Kidney (tissue), 22 donors: ENCODE measurements at places on chromosomes 5 and 9. TPM values are rescaled to one million over a fixed set of nuclear protein-coding genes. Genes with fewer than 3 reads are reported as not detected.
A peak's percentile ranks its signal among the peaks of the same experiment; 100 is the strongest.

DNA sequence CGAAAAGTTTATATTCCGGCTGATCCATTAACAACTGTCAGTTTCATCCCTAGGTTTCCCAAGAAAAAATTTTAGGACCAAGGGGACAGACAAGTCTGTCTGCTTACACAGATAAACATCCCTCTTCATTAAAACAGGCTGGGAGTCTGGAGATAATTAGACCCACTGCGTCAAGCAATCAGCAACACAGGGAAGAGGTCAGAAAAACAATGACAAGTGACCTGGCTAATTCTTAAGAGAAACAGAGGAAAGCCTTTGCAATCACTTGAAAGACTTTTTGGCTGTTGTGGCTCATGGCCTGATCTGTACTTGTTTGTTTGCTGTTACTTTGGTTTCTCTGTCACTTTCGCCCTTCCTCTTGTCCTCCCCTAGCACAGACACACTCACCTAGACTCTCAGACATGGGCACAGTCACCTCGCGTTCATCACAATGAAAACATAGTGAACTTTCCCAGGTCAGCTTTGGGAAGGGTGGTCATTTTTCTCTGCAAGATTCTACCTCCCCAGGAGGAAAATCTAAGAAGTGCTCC is 2.9 kb upstream of the CCDC192 start:
- DNase-seq = no peak

- DNase-seq = no peak
These were observed 14.9 kb downstream of the TRIM7 start for GRCh38 chr5:181189962-181190710.

DNA sequence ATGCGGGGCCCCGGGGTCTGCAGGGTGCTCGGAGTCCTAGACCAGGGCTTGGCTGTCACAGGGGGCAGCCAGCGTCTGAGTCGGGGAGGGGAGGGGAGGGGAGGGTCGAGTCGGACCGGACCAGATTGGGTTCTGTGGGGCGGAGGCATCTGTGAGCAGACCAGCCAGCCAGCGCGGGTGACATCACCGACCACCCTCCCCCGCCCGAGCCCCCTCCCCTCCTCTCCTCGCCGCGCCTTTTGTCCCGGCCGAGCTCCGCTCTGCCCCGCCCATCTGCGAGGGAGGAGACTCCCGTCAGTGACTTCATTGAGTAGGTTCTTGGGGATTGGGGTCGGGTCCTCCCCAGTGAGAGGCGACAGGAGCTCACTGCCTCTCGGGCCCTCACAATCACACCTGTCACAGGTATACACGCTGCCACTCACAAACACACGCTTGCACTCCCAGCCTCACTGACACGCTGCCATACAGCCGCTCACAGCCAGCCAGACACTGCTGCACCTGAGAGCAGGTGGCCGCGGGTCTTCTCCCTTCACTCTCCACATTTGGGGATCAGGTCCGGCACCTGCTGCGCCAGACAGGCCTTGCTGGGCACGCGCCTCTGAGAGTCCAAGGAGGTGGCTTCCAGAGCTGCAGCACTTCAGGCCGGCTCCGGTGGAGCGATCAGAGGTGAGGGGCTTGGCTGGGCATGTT is 546 bp downstream of the DNAJB5 start:
- peak; percentile 94 for DNase-seq

DNA sequence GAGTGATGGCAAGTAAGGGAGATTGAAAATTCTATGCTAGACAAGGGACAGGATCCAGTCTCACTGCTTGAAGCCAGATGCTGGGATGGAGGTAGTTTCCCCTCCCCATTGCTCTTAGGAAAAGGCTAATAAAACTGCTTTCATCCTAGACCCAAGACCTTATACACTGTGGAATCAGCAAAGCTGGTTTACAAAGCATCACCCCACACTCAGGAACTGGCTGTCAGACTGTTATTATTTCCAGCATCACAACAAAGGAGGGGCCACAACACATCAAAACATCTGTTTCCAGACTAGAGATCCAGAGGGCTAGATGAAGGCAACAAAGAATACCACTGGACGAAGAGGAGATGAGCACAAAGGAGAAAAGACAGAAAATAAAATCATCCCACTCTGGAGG is 364.6 kb upstream of the PTGER4 start:
- DNase-seq = no peak

- DNase-seq = no peak
These were observed 26.5 kb downstream of the TRMO start for GRCh38 chr9:97895695-97896332.

DNA sequence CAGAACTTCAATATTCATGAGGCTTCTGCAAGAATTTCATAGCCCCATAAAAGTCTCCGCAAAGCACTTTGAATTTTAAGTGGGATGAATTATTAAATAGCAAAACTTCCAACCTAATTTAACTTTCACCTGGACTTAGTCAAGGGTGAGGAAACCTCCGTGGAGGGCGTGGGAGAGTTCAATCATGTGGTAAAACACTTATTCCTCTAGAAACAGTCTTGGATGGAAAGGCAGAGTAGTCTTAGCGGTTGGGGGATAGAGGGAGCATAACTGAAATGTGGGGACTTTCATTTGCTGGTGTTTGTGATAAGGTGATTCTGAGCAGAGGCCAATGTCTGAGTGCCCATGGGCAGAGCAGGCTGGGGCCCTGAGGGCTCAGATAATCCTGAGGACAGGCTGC is 241.9 kb downstream of the IRX1 start:
- DNase-seq = no peak

DNA sequence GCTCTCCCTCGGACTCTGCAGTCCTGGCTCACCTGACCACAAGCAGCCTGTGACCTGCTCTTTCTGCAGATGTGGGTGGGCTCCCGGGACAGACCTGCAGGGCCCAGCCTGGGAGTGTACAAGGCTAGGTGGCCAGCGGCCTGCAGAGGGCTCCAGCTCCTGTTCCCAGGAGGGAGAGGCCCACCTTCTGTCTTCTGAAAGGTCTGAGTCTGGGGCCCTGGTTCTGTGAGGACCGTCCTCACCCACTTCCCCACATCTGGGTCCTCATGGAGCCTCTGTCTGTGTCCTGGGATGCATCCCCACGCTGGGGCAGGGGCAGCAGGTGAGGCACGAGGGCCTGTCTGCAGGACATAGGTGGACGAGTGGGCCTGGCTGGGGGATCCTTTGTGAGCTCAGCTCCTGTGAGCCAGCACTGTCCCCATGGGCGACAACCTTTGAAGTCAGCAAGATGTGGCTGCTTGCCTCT is 43.7 kb downstream of the PHF2 start:
- DNase-seq = no peak

DNA sequence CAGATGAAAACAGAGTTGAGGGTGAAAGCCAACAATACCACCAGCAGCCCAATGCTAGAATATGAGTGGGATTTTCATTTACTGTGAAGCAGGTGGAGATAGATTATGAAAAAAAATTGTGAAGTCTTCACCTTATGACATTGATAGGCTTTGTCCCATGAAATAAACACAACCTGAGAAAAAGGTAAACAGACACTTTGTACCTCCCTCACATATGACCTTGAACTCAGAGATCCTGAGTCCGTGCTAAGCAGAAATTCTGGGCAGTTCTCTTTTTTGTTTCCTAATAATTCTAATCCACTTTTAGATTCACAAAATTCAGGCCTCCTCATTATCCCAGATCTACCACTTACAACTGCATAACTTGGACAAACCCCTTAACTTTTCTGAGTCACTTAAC is 127.3 kb upstream of the RORB start:
- no peak for DNase-seq

GRCh38 chr9:87197349-87198130 is 250.2 kb upstream of the GAS1 start:
- no peak for DNase-seq

DNA sequence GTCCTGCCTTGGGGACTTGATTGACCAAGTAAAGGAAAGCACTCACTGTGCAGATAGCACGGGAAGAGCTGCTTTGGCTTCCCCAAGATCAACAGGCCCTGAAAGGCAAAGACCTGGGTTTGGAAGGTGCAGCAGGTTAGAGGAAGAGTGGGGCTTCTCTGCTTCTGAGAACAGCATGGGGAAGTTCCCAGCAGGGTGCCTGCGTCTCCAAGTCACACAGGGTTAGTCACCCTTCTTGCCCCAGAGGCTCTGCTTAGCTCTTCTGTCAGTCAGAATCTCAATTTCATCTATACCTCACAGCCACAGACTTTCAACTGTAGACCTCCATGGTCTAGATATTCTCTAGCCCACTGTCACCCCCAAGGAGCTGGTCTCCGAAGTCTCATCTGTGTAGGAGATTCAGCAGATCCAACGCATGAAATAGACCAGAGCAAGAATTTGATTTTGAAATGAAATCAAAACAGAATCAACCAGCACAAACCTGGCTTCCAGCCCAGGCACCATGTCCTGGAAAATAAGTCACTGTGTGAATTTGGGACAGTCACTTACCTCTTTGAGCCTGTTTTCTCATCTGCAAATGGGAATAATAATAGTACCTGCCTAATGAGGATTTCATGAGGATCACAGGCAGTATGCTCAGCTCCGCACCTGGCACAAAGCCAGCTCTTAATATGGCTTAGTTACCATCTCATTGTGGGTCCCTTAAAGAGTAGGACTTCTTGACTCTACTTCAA is 64.0 kb downstream of the SFXN1 start:
- DNase-seq = no peak

DNA sequence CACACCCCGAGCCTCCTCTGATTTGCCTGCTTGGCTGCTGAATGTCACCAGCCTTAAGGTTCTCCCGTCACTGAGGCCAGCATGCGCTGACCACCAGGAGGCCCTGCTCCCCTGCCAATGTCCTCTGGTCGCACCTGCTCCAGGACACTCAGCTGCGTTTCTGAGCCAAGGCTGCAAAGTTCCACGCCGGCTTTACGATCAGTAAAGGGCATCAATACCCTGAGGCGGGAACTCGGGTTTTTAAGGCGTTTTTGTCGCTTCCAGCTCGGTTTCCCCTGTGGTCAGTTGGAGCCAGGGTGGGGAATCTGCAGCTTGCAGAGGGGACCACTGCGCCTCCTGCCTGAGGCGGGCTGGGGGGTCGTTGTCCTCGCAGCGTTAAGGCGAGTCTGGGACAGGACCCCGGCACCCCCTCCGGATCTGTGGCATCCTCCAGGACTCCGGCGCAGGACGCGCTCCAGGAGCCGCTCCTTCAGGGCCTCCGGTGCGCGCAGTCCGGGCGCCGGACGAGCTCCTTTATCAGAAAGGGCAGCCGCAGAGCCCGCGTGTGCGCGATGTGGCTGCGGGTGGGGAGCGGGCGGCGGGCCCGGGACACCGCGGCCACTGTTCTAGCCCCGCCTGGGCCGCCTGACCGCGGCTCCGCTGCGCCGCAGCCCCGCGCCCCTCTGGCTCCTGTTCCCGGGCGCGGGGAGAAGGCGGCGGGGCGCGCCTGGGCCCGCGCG is 24.1 kb upstream of the FLT4 start:
- DNase-seq = no peak

DNA sequence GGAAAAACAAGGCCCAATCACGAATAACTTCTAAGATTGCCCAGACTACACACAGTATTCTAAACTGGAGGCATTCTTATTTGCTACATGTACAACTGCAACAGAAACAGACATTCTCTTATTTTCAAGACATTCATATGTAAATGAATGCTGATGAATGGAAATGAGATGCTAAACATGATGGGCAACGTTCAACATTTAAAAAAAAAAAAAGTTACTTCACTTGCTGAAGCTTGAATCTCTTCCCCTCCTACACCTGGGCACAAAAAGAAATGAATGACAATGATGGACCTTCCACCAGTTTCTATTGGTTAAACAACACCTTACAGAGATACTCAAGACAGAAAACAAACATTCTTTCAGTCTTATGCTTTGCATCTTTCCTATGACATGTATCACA is 160.5 kb downstream of the BNC2 start:
- DNase-seq = no peak

GRCh38 chr9:32587901-32588300 is 14.9 kb upstream of the NDUFB6 start:
- no peak for DNase-seq

GRCh38 chr5:111135363-111135762 is 43.2 kb downstream of the WDR36 start:
- no peak for DNase-seq

- no peak for DNase-seq
These were observed 19.9 kb downstream of the DTWD2 start for GRCh38 chr5:118968406-118968911.

DNA sequence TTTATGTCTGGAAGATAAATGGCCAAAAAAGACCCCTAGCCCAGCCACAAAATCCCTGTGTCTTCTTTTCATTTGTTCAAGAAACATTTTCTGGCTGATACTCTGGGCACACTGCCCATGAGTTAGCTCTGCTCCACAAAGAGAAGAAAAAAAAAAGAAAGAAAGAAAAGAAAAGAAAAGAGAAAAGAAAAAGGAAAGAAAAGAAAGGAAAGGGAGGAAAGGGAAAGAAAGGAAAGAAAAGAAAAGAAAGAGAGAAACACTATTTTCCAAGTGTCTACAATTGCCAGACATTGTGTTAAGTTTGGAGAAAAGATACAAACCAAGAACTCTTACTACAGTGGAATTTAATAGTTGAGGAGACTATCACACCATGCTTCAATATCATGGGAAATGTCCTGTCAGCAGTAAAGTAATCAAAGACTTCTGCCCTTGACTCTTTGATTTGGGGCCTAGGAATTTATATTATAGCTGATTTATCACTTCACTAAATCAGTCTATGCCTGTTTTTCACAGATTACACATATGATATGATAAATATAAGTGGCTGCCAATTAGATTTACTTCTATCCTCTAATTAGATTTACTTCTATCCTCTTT is 3.0 kb downstream of the TRMO start:
- DNase-seq = no peak

DNA sequence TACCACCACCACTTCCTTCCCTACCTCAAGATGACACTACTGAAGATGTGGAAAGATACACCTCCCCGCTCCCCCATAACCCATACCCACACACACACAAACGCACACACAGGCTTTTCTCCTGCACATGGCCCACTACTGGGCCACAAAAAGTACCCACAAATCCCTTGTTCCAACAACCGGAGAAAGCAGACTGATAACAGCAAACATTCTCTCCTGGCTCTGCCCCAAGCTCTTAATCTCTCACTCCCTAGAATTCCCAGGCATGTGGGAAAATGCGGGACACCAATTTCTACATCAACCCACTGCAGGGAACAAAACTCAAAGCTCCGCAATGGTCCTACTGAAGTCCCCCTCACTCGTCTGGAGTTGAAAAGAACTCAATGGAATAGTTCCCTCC is 611.0 kb upstream of the KLF4 start:
- DNase-seq = no peak

GRCh38 chr5:169169783-169170182 is 131.2 kb downstream of the SLIT3 start:
- no peak for DNase-seq

GRCh38 chr5:133848341-133848811 is 120.0 kb downstream of the C5orf15 start:
- no peak for DNase-seq

DNA sequence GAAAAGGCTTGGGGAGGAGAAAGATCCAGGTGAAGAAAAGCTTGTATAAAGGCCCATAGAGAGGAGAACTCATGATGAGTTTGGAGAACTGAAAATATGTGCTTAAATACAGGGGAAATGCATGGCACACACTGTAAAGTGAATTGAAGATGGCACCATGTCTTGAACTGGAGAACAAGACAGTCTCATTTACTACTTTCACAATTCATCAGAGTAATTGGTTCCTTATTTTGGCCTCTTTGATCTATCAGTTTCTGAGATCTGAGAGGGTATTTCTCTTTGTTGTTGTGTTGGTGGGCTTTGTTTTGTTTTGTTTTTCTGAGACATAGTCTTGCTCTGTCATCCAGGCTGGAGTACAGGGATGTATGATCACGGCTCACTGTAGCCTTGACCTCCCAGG is 98.2 kb downstream of the CEMIP2 start:
- no peak for DNase-seq

Gene F2R
- polyA plus RNA-seq = 14.6 TPM

Gene ZBED3
- polyA plus RNA-seq = 8.9 TPM

Gene DRD1
- 0.28 TPM for polyA plus RNA-seq

Gene NSG2
- 0.41 TPM for polyA plus RNA-seq

Gene ADGRD2
- polyA plus RNA-seq = not detected

Gene LRRC19
- polyA plus RNA-seq = 17.6 TPM
